ENCODE measurements at places on chromosomes 3 and 15. TPM values are rescaled to one million over a fixed set of nuclear protein-coding genes. Genes with fewer than 3 reads are reported as not detected.

DNA sequence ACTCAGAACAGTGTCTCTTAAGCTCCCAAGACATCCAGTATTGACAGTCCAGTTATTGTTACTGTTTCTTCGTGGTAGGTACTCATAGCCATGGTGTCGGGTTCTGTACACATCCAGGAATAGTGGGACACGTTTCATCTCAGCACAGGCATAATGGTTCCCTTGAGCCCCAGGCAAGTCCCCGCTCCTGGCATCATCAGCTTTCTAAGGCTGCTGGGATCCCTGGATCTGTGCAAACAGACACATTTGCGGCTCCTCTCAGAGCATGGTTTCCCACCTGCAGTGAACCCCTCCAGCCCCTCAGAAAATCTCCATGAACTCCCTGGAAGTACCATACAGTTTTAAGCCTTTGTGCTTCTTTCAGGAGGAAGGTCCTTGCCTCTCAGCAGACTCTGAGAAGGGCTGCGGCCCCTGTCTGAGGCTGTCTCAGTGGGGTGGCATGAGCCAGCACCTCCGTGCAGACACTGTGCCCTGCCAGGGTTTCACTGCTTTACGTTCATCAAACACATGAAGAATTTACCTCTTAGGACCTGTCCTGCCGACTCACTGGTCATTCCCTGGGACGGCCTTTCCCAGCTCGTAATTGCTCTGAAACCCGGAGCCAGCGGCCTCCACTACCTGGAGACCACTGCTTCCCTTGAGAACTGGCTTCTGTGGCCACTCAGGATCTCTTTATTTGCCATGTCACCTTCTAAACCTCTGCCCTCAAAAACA is 124.9 kb downstream of the LRRK1 start:
- DNase-seq = no peak

DNA sequence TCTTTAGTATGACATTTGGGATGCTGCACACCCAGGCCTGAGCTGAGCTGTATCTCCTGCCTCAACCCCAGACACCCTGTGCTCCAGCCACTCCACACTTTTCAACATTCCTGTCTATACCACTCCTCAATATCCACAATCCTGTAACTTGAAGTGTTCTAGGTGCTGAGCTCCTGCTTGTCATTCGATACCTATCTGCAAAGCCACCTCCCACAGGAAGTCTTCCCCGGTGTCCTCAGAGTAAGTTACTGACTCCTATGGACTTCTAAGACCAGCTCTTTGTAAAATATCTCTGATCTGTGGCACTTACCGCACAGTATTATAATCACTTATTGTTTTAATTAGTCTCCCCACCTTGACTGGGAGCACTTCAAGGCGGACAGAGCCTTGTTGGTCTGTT is 1.2 kb upstream of the CAV3 start:
- DNase-seq = no peak

DNA sequence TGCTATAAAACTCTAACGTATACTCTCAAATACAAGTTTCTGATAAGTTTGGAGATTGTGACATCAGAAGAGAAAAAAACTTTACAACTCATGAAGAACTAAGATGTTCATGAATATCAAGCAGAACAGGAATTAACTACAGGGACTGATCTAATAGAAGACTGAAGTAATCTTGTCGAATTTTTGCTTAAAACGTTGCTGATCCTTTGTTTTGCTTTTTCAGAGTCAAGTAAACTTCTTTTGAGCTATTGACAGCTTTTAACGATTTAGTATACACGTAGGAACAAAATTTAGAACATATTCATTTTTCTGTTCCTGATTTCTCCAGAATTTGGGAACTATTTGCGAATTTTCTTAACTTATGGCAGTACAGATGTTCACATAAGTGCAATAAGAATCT is 610.2 kb downstream of the SI start:
- DNase-seq = no peak

TMEM45A gene
- 7.6 TPM for polyA plus RNA-seq

TMEM41A gene
- 8.9 TPM for polyA plus RNA-seq

PCSK6 gene
- polyA plus RNA-seq = 2.8 TPM
